ELR (cell line): ENCODE measurements at places on chromosomes 3 and 15.

DNA sequence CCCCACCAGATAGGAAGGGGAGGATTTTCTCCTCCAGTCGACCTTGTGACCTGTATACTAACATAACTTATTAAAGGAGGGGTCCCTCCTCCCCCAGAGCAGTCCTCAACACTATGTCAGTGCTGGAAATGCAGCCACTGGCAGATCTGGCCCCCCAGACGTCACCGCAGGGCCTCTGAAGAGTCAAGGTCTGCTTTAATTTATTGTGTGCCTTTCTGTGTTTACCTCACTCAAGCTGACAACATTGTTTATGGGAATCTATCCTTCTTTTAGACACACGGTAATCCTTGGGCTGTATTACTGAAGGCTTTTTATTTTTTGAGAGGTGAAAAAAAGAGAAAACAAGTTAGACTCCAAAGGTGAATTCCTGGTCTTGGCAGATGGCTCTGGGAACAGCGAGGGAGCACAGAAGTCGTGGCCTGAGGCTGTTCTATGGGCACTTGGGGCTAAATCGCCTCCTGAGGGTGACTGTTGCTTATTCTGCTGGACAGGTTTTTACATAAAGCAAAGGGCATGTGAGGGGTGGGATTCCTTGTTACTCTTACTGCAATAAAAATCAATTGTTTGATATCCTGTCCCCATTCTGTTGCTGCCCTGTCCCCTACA is 13.5 kb upstream of the NR2C2 start:
- DNase-seq = no peak

DNA sequence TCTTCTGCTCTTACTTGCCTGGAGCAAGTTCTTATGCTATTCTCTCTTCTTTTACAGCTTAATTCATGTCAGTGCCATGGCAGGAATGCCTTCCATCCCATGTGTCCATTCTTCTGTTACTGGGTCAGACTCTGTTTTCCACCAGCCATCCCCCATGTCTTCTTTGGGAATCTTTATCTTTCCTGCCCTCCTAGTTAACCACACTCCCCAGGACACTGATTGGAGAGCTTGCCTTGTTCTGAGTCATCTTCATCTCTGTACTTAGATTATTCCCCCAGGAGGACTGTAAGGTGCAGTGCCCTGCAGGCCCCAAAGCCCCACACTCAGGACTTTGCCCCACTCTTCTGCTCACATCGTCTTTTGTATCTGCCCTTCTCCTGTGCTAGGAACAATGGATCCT is 3.6 kb downstream of the ABHD17C start:
- peak; percentile 31 for DNase-seq

GRCh38 chr3:50245831-50246516 is 10.0 kb downstream of the GNAI2 start:
- peak; percentile 89 for DNase-seq

- no peak for DNase-seq
Measured at GRCh38 chr3:78912259-78912658, 855.5 kb downstream of the ROBO1 start.

GRCh38 chr3:193134856-193135255 is 106.2 kb upstream of the PLAAT1 start:
- DNase-seq = peak; percentile 82

DNA sequence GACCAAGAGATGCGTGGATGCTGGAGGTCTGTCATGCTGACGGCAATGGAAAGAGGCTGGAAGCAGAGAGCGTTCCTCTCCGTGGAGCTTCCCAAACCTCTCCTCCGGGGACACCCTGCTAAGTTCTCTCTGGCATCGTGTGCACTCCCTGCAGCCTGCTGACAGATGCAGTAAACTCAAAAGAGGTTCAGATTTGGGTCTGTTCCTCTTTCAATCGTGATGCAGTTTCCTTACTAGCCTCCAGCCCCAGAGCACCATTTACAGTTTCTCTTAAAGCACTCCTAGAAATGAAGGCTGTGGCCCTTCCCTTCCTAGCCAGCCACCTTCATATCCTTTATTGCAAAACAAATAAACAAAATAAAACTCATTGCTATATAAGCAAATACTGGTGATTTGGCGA is 47.3 kb upstream of the LRRC58 start:
- no peak for DNase-seq

DNA sequence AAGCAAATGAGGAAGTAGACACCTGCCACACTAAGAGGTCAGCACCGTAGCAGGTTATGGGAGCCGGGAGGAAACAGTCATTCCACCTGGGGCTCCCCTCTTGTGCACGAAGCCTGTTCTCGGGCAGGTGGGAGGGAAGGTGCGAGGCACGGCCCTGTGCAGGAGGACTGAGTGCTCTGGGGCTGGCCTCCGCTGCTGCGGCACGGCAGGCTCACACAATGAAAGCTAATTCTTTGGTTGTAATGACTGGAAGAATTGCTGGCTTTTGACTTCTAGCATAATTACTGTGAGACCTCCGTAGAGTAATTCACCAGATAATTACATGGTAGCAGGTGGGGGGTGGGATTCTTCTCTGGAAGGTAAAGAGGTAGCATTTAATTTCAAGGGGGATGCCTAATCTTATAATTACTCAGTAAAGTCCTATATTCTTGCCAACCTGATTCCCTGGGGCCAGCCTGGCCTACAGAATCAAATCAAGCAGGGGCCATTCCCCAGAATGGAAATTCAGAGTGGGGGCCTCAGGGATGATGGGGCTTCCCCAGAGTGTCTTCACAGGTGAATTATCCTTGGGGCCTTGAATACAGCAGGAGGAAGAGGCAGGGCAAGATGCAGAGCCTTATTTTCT is 129.1 kb downstream of the TPRA1 start:
- DNase-seq = no peak

- DNase-seq = peak; percentile 88
Measured at GRCh38 chr3:58463181-58463941, 28.5 kb upstream of the KCTD6 start.

DNA sequence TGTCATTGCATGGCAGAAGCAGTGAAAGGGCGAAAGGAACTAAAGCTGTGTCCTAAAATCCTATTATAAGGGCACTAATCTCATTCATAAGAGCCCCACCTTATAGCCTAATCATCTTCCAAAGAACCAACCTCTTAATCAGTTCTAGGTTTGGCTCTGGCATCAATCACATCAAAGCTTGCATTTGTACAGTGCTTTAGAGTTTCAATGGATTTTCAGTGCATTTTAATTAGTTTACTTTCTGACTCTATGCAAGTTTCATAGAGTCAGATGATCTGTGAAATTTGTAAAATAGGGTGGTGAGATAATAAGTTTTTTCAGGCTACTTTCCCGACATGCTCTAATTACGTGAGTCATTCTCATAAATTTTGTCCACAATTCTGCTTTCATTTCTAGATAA is 341.1 kb downstream of the DIPK2A start:
- DNase-seq = no peak

DNA sequence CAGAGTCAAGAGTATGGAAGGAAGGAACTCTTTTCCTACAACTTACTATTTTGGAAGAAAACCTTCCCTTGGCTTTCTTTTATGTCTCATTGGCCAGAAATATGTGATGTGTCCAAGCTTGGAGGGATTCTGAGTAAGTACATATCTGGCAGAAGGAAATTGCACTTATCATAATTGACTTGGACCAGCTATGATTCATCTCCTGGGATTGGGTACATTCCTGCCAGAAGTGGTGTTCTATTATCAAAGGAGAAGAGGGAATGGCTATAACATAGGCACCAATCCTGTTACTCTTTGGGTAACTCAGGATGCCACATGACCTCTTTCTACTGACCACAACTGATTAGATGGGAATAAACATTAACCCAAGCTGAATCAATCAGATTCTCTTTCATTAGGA is 13.5 kb upstream of the DAZL start:
- DNase-seq = peak; percentile 54

- DNase-seq = no peak
Measured at GRCh38 chr3:41198526-41198925, 779 bp upstream of the CTNNB1 start.

DNA sequence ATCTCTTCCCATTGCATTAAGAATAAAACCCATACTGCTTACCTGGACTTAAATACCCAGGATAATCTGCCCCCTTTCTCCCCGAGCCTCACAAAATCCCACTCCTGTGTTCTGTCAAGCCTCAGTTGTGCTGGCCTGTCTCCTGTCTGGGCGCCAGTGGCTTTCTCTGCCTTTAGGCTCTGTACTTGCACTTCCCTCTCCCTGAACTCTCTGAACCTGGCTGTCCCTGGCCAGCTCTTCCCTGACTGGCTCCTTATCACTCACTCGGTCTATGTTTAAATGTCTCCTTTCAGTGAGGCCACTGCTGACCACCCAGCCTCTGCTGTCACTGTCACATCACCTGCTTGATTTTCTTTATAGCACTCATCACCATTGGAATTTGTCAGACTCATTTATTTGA is 382.7 kb upstream of the PPP2R3A start:
- DNase-seq = no peak
